ENCODE measurements at places on chromosomes 4 and X.

- no peak for DNase-seq
These were observed 12.1 kb downstream of the PPA2 start for GRCh38 chr4:105461621-105462382.

DNA sequence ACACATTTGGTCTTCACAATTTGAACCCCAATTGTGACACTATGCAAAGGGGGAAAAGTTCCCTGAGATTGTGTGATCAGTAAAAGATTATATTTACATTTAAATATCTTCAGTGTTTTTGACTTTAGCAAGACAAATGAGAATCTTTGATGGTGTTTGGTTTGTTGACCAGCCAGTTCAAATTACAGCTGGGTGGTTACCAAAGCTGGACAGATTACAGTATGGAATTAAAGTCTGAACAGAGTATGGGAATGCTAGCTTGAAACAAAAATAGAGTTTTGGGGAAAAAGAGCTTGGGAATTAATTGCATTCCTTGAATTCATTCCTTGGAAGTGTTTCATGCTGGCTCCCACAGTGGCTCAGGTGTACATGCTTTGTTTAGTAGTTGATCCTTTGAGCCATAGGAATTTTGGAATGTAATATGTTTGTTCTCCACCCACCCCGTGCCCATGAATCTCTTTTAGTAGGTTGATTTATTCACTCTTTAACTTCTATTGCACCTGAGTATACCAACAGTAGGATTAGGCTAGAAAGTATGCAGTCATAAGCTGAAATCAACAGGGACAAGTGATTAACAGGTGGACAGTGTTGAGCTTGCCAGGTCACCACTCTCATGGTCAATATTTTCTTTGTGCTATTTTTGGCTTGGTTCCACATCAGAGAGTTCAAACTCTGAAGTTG lies 81.1 kb upstream of the HELT start:
- DNase-seq: no peak

DNA sequence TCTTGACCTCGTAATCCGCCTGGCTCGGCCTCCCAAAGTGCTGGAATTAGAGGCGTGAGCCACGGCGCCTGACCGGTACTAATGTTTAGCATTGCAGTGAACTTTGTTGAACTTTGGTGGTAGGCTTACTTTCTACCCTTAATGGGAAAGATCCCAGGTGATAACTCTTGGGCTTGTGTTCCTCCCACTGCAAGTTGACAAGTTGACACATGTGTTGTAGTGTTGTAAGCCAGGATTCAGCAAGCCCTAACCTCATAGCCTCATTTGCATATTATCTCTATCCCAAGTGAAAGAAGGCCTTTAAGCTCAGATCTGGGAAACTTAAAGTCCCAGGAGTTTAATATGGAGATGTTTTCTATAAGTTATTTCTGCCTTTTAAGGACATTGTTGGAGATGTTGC lies 80.0 kb upstream of the CLCN4 start:
- DNase-seq: no peak

GRCh38 chrX:30253257-30253656 lies 6.3 kb downstream of the MAGEB1 start:
- no peak for DNase-seq

DNA sequence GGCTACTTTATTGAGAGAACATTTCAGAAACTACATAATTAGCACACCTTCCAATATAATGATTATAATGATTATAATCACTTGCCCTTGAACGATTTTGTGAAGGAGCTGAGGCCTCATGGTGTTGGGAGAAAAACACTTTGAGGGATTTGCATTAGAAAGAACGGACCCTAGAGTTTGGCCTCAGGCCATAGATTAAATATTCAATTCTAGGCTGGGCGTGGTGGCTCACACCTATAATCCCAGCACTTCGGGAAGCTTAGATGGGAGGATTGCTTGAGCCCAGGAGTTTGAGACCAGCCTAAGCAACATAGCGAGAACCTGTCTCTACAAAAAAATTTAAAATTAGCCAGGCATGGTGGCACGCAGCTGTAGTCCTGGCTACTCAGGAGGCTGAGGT lies 12.9 kb upstream of the PRKG2 start:
- DNase-seq: no peak

GRCh38 chr4:174193438-174194374 lies 89.8 kb downstream of the FBXO8 start:
- no peak for DNase-seq

DNA sequence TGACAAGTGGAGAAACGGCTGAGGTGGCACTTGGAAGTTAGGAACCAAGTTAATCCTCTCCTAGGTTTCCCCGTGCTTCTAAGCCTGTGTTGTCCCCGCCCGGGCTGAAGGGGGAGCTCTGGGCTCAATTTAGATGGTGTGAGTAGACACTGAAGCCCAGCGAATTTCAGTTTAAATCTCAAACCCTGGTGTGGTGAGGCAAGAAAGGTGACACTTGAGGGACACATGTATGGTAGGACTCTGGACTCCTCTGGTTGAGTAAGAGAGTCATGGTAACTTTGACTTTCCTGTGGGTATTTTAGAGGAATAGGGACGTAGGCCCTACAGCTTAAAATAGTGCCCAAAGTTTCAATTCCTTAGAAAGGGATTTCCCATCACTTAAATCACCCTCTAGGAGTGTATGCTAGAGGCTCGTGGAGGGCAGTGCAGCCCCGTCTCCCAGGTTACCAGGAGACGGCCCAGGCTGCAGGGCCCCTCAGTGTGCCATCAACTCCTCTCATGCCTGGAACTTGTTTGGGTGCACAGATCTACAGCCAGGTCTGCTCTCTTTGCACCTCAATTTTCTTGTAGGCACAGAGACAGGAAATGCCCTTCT lies 24.0 kb downstream of the HAND2 start:
- DNase-seq: peak; percentile 14

Measured in anterior cingulate cortex (tissue), 58 donors.